ENCODE measurements at places on chromosomes 4 and X.

GRCh38 chr4:21271439-21272052 lies 571.3 kb downstream of the PACRGL start:
- DNase-seq = no peak

DNA sequence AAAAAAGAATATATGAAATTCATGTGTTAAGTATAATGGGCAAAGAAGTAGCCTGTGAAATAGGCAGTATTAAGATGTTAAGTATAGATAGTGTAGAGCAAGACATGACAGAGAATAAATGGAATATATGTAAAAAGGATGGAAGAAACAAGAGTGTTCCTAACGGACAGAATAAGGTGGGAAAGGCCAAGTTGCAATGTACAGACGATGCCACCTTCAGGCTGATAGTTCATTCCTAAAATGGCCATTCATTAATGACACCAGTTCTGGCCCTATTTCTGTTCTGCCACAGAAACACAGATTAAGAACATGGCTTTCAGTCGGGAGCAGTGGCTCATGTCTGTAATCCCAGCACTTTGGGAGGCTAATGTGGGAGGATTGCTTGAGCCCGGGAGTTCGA lies 4.4 kb upstream of the FAM184B start:
- DNase-seq = no peak

DNA sequence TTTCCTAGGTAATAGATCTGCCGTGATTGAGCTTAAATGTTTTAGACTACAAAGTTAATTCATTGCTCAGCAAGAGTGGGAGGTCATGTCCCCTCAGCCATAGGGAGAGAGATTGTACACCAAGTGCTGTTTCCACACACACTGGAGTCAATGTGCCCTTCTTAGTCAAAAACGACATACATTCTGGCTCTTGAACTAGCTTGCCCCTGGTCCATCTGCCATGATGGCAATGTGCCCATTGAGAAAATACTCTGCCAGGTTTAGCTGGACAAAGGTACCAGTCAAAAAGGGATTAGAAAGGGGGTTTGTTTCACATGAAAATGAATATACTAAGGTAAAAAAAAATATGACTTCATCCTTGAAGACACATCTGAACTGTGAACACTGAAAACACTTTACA lies 377.1 kb upstream of the ADGRL3 start:
- DNase-seq = no peak

DNA sequence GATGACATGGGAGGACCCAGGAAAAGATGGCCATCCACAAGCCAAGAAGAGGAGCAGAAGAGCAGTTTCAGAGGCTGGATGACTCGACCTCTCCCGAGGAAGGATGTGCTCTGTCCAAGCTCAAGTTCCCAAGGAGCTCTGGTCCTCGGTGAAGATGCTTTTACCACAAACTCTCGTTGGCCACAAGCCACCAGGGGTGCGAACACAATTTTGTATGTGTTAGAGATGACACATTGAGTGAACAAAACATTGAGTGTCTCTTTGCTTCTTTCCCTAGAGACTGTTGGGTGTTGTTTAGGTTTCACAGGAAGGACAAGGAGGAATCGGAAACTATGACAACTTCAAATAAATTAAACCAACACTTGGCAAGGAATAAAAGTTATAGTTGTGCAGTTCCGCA lies 26.3 kb downstream of the FGFBP1 start:
- DNase-seq = no peak

DNA sequence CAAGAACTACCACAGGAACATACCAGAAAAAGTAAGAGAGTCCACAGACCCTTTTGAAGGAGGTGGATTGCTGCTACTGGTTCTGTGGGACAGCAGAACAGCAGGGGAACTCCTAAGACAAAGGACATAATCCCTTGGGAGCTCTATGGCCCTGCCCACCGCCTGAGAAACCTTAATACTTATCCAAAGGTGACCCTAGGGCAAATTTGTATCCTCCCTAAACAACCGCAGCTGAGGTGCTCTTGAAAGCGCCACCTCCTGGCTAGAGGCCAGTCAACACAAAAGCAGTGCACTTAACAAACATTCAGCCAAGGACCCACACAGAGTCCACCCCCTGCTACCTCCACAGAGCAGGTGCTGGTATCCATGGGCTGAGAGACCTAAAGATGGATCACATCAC lies 136.8 kb downstream of the ADAM29 start:
- DNase-seq = no peak

DNA sequence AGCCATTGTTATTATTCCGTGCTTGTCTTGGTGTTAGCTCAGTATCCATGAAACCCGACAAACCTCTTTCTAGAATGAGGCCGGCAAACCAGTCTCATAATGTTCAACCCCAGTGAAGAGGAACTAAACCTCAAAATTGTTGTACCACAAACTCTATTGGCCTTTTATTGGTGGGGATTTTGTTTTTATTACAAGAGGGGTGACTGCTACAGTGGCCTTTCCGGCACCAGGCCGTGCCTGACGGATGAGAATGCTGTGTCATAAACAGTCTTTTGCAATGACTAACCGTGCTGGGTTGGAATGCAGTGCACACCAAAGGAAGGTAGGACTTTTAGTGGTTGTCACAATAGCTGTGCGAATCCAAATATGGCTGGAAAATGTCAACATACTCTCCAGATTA lies 60.8 kb downstream of the SHROOM2 start:
- no peak for DNase-seq

DNA sequence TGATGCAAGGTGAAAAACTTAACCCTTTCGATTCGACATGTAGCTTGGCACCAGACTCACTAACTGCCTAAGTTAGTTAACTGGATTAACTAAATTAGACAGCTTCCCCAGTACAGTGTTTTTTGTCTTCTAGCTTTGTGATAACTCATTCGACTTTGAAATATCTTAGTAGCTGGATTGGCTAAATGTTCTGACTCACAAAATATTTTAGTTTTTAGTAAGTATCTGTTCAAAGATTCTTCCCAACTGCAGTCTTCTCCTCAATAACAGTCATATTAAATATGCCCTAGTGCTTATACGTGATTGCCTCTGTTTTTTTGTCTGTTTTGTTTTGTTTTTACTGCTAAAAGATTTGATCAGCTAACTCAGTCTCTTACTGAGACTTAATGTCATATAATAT lies 102.9 kb downstream of the KCNIP4 start:
- no peak for DNase-seq

DNA sequence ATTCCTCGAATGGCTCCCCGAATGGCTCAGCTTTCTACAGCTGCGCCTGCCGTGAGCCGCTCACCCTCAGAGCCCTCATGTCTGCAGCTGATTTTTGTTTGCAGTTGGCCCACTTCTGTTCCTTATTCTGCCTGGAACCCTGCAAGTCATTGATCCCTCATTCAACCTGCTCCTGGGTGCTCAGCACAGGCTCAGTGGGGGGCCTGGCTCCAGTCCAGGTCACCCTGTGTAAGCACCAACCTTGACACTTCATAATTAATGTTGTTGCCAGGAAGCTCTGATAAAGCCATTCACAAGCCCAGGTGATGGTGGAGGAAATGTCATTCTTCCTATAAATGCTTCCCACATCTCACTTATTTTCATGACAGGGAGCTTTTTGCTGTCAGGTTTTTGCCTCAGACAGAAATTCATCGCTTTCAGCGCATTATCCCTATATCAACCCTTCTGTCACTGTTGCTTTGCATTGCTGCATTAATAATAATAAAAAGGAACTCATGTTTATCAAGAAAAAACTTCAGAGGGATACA lies 85.7 kb downstream of the F11 start:
- no peak for DNase-seq

DNA sequence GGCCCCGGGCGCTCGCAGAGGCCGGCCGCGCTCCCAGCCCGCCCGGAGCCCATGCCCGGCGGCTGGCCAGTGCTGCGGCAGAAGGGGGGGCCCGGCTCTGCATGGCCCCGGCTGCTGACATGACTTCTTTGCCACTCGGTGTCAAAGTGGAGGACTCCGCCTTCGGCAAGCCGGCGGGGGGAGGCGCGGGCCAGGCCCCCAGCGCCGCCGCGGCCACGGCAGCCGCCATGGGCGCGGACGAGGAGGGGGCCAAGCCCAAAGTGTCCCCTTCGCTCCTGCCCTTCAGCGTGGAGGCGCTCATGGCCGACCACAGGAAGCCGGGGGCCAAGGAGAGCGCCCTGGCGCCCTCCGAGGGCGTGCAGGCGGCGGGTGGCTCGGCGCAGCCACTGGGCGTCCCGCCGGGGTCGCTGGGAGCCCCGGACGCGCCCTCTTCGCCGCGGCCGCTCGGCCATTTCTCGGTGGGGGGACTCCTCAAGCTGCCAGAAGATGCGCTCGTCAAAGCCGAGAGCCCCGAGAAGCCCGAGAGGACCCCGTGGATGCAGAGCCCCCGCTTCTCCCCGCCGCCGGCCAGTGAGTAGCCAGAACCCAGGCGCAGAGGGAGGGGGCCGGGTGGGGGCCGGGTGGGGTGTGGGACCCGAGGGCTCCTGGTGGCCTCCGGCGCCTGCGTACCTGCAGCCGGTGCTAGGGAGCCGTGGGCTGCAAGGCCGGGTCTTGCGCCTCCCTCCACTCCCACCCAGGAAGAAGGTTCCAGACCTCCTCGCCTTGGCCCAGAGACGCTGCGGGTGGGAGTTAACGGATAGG lies 534 bp downstream of the MSX1 start:
- DNase-seq = no peak

DNA sequence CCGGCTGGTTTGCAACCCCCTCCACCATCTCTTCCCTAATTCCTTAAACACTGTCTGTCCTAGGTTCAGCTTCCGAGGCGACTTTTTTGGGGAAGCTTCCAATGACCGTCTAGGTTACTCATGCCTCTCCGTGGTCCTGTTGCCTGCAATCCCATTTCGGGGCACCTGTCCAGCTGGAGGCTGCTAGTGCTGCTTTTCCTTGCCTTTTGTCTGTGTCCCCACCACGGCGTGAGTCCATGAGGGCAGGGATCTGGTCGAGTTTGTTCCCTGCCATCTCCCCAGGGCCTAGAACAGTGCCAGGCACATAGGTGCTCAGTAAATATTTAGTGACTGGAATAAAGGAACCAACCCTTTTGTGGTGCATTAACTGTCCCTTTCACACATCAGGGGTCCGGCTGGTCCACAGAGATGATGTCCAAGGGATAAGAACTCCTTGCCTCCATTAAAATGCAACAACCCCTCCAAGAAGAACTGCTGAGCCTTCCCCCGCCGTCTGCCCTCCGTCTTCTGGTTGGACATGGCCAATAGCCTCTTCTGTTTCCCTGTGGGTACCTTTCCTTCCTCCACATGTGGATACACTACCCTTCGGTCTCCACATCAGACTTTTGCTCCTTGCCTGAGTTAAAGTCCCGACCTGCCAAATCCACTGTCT lies 5.7 kb upstream of the SORCS2 start:
- DNase-seq = no peak

DNA sequence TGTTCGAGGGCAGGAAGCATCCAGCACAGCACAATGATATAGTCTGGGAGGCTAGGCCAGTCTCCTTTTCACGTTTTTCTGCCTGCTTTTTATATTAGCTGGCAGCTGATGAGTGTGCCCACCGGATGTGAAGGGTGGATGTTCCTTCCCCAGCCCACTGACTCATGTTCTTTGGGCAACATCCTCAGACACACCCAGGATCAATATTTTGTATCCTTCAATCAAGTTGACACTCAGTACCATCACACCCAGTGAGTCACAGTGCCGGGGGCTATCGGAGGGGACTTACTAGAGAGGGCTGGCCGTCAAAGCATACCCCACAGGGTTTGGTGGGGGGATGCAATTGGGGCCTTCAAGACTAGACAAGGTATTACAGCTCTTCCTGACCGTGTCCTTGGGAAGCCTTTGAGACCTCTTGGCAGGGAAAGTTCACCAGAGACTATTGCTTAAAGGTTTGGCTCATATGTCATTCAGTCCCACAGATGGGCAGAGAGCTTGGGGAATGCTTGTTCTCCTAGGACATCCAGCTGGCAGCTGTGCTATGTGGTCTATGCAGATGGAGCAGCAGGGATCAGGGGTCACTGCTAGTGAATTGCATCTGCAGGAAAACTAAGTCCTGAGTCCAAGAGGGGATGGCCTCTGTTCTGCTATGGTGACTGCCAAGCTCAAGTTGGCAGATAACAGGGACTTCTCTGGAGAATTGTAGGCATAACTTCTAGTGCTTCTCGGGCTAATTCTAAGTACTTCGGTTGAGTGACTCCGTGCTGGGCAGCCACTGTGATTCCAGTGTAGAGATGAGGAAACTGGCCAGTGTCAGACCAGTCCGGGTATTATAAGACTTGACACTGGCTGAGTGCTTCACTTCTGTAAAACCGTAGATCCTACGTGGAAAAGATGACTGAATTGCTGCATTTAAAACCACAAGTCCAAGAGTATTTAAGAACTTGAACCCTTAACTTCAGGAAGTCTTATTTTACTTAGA lies 12.9 kb upstream of the WDR1 start:
- DNase-seq = no peak

- DNase-seq = no peak
These were observed 60.9 kb downstream of the SH2D1A start for GRCh38 chrX:124407226-124407625.

- no peak for DNase-seq
These were observed 2.1 kb downstream of the GAB3 start for GRCh38 chrX:154748712-154749339.

DNA sequence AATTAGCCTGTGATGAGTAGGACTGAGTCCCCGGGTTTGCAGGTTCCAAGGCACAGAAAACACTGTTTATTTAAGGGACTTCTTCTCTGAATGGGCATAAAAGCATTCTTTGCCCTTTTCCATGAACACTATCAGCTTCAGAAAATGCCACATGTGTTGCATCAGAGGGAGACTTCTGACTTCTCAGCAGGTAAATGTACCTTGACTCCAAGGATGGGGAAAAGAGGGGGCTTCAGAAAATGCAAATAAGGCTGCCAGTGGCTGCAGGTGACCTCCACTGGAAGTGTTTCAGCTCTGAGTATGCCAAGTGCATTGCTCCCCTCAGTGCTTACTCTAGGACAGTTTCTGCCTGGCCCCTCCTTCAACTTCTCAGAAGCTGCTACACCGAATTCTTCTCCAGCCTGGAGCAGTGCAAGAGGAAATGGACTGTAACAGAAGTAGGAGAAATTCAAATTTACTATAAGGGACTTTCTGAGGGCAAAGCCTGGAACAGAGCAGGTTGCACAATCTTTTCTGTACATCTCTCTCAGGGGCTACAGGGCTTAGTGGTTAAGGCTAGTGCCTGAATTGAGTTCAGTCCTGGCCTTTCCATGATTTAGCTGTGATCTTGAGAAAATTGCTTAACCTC lies 233.2 kb downstream of the PTTG2 start:
- no peak for DNase-seq

DNA sequence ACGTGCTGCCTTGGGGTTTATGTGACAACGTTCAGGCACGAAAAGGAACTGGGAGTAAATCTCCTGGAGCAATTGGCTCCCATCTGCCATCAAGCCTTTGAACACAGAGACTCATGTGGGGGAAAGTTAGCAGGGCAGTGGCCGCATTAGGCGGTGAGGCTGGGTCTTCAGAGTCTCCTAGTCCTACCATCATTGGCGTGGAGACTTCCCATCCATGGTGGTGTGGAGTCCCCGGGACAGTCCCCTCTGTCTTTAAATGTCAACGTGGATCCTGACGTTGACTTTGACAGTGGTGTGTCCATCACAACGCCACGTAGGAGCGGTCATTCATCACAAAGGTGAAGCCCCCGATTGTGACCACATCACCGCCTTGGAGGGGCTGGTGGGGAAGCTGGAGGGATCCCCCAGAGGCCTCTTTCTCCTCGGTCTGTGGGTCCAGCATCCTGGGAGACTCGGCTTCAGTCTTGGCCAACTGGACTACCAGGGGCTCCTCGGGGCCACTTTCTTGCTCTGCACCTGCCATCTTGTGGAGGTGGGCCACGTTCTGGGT lies 21.8 kb downstream of the CRLF2 start:
- no peak for DNase-seq

Data from stimulated activated CD8-positive, alpha-beta memory T cell treated with anti-CD3 and anti-CD28 coated beads, Interleukin-4, amount 100 ng/mL, for 1 hour (primary cell).